ENCODE measurements at places on chromosomes 6 and 20.

- no peak for DNase-seq
Measured at GRCh38 chr6:63926258-63926780, 290.7 kb downstream of the PHF3 start.

DNA sequence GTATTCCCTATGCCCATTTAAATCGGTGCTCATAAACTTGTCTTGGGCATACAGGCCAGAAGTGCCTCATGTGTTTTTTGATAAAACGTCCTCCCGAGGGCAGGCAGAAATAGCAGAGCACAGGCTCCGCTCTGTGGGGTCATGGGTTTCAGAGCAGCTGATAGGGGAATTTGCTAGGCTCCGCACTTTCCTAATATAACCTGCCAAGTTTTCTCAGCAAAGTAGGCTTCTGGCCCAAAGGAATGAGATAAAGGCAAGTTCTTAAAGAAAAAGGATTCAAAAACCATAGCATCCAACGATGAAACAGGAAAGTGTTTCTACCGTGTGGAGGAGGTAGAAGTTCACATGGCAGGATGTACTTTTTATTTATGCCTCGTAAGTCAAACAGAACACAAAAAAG is 69.8 kb upstream of the RALGAPA2 start:
- DNase-seq = no peak

DNA sequence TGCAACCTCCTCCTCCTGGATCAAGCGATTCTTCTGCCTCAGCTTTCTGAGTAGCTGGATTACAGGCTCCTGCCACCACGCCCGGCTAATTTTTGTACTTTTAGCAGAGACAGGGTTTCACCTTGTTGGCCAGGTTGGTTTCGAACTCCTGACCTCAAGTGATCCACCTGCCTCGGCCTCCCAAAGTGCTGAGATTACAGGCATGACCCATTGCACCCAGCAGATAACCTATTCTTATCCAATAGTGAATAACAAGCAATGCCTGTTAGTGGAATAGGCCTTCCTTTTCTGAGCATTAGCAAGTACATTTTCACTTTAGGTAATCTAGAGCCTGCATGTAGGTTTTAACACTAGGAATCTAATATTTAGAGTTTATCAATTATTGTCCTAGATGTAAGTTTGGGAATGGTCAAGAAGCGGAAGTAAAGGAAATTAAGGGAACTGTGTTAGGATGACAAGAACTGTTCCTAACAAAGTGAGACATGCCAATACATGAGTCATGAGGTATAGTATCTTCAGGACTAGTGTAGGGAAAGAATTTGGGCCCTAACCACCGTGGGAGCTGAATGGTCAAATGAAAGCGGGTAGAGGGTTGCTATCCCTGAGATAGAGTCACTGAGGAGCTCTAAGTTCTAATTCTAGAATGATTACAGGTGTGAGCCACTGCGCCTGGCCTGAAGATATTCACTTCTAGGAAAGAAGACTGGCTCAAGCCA is 15.0 kb downstream of the BLTP3A start:
- DNase-seq = peak; percentile 33

- DNase-seq = no peak
Measured at GRCh38 chr6:12955956-12956355, 239.4 kb downstream of the PHACTR1 start.

Measured in AG10803 (cell line).